ENCODE measurements at places on chromosomes 3 and 15.

DNA sequence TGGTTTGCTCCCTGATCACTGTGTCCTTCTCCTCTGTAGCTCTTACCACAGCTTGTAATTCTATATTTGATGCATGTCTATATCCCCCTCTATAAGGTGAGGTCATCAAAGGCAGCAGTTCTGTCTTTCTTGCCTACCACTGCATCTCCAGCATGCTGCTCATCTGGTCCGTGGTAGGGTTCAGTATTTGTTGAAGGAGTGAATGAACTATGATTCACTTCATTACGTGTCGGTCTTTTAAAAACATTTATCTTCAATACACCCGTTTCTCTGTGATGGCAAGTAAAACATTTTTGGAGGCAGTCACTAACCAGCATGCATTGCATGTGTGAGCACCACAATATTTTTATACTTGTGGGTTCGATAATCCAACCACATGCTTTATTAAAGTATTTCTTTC lies 27.6 kb downstream of the CHST14 start:
- no peak for DNase-seq

DNA sequence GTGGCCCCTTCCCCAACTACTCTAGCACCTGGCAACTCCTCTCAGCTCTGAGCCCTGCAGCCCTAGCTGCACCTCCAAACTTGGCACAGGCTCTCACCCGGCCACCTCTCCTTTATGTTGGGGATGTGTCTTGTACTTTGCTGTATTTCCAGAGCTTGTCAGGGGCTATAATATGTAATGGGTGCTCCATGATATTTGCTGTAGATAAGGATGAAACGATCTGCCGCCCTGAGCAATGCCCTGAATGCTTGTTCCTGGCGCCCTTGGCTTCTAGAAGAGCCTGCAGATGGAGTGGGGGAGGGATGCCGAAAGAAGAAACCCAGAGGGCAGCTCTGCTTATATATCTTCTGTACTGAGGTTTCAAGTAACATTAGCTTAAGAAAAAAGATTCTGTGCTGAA lies 35.9 kb upstream of the ZBTB38 start:
- DNase-seq, result no peak

DNA sequence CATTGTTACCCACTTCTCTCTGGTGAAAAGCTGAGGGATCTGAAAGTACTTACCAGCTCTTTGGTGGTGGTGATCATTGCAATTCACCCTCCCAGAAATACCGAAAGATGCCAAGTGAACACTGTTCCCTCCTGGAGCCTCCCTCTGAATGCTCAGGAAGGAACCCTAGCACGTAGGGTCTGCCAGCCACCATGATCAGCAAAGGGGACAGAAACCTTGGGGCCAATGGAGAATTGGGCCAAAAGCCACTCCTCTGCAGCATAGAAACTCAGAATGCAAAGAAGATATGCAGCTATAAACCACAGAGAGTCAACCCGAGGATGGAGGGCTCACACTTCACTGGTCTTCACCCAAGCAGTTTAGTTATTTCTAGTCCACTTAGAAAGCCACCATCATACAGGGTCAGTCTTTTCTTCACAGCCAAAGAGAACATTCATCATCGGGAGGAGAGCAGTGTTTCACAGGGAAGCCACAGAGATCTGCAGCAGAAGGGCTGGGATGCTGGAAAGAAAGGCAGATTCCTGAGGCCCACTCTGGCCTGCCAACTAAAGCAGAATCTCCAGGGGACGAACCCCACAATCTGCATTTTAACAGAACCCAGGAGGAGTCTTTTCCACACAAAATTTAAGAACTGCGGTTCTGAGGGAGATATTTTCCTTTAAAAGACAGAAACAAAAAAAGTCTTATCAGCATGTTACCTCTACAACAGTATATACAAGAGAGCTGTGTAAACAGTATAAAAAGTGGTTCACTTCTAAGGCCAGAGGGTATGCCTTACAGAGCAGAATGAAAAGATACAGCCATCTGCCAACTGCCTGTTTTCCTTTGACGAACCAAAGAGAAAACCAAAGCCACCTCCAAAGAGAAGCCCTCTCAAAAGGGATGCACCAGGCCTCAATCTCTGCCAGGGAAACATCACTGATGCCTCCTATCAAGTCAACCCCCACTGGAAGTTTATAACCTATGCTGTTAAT lies 11.3 kb downstream of the TBC1D2B start:
- peak; percentile 63 for DNase-seq

GRCh38 chr3:151769175-151769574 lies 35.4 kb downstream of the AADACL2 start:
- no peak for DNase-seq

DNA sequence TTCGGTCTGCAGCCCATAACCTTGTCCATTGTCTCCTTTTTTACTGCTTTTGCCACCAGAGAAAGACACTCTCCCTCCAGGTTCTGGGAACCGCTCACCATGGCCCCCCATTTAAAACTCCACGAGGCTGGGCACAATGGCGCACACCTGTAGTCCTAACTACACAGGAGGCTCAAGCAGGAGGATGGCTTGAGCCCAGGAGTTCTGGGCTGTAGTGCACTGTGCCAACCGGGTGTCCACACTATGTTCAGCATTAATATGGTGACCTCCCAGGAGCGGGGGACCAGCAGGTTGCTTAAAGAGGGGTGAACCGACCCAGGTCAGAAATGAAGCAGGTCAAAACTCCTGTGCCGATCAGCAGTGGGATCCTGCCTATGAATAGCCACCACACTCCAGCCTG lies 28.0 kb upstream of the IDH2 start:
- DNase-seq, result no peak

- no peak for DNase-seq
Measured at GRCh38 chr15:71643918-71644317, 166.4 kb upstream of the NR2E3 start.

- DNase-seq, result no peak
Measured at GRCh38 chr15:89999676-90000185, 1.4 kb upstream of the ZNF710 start.

DNA sequence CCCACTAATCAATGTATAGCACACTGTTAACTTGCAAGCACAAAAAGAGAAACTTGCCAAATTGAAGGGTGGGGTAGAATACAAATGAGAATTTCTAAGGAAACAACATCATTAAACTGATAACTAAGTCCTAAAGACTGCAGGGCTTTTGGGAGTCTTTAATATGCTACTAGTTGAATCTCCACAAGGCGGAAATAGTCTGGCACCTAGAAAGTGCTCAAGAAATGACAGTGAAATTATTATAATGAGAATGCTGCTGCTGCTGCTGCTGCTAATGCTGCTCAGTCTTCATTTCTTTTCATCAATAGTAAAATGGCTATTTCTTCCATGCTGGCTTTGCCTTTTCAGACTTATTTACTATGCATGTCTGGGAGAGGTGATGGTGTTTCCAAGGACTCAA lies 91.8 kb downstream of the BTD start:
- peak; percentile 8 for DNase-seq

DNA sequence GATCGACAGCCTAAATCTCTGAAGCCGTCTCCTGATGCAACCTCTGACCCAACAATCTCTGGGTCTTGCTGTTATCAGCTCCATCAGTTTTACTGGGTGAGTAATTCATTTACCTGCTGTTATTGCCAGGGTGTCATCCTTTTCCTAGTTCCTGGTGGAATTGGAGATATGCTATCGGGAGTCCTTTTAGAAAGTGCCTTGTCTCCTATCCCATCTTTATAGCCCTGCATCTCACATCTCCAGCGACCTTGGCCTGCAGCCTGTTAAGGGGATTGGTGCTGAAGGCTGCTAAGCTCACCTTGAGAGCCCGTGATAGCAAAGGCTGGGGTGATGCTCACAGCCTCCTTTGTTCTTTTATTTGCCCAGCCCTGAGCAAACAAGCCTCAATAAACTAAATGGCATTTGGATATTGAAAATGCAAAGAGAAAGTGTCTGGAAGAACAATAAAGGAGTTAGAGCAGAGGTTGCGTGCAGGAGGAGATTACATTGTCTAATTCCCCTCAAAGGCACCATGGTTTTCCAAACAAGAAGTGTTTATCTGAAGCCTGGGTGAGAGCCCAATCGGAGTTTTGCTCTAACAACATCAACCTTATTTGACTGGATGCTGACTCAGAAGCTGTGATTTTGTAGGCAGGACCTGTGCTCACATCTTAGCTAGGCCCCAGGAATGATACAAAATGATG lies 101.8 kb downstream of the RPLP1 start:
- no peak for DNase-seq

DNA sequence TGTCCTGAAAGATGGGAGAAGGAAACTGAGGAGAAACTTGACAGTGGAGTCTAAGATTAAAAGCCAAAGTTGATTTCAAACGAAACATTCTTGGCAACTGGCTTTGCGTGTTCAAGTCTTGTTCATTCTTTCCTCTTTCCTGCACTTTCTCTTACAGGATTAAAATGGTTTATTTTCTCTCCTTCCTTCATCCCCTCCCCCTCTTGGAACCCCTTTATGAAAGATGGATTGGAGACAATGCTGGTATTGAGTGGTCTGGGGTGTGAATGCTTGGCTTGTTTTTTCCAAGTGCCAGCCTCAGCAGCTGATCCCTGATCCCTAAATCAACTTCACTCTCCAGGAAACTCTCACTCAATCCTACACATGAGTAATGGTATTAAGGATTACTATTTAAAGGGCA lies 703 bp upstream of the LSAMP start:
- DNase-seq, result no peak

DNA sequence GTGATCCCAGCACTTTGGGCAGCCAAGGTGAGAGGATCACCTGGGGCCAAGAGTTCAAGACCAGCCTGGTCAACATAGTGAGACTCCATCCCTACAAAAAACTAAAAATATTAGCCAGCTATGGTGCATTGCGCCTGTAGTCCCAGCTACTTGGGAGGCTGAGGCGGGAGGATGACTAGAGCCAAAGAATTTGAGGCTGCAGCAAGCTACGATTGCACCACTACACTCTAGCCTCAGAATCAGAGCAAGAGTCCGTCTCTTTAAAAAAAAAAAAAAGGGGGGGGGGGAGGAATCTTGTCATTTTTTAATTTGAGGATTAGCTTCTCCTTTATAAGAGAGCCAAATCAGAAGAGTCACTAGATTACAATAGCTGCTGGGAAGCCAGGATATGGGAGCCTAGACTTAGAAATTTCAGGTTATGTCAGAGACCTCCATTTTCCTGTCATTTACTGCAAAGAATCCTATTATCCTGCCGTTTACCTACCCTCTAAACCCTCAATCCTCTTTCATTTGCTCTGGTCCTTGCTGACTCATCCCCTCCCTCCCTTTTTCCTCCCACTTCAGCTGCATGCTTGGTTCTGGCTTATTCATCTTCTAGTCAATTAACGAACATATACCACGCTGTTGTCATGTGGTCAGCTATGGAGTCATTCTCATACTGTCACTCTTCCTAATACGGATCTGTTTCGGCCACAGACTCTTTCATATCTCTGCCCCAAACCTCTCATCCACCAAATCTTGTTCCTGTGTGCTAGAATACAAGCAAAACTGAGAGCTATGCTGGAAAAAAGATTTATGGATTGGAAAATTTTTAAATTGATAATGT lies 83.8 kb upstream of the PPIB start:
- DNase-seq, result peak; percentile 73

- no peak for DNase-seq
Measured at GRCh38 chr3:33773637-33774036, 24.8 kb upstream of the PDCD6IP start.

DNA sequence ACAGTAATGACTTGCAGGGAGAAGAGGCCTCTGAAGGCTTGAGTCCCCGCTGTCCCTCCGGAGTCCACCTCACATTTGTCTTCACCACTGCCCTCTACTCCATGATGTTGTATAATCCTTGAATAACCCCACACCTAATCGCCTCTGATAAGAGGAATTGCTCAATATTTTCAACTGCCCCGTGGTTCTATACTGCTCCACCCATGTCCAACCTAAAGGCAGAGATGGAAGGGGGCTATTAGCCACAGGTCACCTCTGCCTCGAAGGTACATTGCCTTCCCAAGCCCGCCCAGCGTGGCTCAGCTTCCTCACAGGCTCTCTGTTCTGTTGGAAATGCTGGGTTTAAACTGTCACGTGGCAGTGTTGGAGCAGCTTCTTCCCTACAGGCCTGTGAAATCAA lies 12.4 kb downstream of the TLR9 start:
- no peak for DNase-seq

DNA sequence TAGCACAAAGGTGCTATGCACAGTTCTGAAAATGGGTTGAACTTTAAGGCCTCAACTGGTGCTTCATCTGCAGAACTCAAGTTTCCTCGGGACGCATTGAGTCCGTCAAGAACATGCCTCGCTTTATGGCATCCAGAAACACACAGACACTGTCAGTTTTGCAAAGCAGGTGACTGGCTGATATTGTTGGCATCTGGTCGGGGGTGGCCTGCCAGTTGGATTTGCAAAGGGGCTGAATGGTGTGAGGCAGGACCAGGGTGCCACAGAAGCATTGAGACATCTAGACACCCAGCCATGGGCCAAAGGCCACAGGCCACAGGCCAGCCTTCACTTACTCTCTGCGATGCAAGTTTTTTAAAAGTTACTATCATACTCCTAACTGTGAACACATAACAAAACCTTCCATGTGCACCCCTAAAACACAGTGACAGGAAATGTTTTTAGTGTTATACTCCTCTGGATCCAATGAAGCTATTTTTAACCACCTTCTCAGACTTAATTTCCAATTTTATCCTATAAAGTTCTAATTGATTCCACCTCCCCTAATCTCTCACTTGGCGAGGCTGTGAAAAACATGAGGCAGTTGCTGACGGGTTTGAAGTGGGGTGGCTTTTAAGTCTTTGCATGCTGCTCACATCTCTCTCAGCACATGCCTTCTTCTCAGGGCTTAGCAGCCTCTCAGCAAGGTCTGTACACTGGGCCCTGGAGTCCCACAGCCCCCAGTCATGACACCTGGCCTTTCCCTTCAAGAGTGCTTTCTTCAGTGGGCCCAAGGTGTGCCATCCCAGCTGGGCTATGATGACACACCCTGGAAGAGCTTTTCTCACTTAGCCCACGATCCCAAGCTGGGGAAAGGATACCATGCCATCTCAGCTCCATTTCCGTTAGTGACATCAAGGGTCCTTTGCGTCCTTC lies 38.5 kb upstream of the DUSP7 start:
- no peak for DNase-seq

- DNase-seq, result no peak
Measured at GRCh38 chr3:129988429-129988828, 13.9 kb downstream of the TRH start.

DNA sequence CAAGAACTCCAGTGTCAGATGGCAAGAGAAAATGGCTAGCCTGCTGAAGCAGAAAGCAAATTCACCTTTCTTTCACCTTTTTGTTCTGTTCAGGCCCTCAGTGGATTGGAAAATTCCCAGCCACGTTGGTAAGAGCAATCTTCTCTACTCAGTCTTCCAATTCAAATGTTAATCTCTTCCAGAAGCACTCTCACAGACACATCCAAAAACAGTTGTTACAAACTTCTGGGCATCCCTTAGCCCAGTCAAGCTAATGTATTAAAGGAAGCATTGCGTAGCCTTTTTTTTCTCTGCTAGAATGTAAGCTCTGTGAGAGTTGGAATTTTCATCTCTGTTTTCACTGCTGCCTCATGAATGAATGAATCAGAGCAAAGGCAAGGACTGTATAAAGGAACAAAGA lies 109.2 kb upstream of the ROBO2 start:
- no peak for DNase-seq

DNA sequence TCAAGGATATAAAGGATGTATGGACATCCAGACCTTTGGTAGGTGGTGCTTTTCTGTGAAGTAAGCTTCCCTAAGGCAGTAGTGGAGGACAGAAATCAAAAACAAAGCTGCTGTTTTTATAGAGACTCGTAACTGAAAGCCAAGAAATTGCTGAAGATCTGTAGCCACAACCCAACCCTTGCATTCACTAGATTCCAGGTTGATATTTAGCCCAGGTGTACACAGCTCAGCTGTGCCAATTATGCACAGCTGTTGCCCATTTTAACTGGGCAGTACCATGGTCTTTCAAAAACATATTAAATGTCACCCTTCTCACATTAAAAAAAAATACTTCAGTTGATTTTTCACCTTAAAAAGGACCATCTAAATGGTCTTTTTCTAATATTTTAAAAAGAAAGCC lies 75.8 kb downstream of the CNTN3 start:
- no peak for DNase-seq

Measured in GM13976 (cell line).